Stimulated activated CD4-positive, alpha-beta T cell treated with anti-CD3 and anti-CD28 coated beads, Interleukin-1b, Interleukin-23, amount 100 ng/mL, for 1 hour (primary cell): ENCODE measurements at places on chromosomes 16 and 17.

GRCh38 chr16:60225541-60225940 is 1491.4 kb upstream of the GOT2 start:
- no peak for DNase-seq

- no peak for DNase-seq
Observed at GRCh38 chr17:81120695-81121621, 44.3 kb upstream of the PVALEF start.

GRCh38 chr16:71781741-71782140 is 26.9 kb downstream of the AP1G1 start:
- no peak for DNase-seq

GRCh38 chr16:47568351-47568750 is 107.2 kb downstream of the PHKB start:
- DNase-seq: no peak

DNA sequence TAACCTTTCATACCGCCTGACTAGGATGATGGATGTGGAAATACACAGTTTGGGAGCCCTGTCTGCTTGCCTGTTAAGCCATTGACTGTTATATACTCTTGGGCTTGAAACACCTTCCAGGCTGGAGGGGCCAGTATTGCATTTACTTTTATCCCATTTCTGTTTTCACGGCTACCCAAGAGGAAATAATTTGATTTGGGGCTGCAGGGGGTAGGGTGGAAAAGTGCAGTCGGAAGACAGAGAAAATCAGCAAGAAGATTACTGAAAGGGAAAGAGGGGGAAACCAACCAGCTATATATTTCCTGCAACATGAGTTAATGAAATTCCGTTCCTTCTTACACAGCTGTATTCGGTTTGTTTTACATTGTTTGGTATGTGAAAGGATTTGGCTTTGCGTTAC is 202.5 kb downstream of the CDH13 start:
- no peak for DNase-seq

GRCh38 chr16:83270640-83271039 is 537.1 kb upstream of the HSBP1 start:
- DNase-seq: no peak

DNA sequence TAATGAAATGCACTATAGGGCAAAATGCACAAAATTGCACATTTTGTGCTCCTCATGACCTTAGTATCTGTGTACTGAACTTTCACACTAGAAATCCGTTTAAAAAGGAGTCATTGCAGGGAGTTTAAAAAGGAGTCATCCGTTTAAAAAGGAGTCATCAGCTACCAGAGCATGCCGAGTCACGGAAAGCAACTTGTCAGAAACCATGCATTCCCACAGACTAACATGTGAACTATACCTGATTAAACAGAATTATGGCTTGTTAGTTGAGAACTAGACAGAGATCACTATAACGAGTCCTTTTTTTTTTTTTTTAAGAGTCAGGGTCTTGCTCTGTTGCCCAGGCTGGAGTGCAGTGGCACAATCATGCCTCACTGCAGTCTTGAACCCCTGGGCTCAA is 35.9 kb downstream of the SLC6A4 start:
- no peak for DNase-seq

DNA sequence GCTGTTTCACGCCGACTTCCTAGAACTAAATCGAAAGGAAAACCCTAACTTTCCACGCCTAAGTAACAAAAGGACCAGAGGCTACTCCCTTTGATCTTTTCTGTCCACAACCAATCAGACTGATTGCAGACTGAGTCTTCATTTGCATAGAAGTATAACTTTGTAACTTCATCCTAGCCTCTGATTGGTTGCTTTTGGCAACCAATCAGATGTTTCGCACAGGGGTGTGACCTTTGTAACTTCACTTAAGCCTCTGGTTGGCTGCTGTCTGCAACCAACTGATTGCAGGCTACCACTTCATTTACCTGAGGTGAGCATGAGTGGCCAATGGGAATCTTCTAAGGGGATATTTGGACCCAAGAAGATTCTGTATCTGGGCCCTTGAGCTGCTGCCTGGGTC is 17.4 kb upstream of the ICAM2 start:
- DNase-seq: no peak

GRCh38 chr16:10205688-10206087 is 23.5 kb upstream of the GRIN2A start:
- DNase-seq: no peak

GRCh38 chr17:79907850-79908249 is 68.6 kb upstream of the CBX4 start:
- DNase-seq: no peak

DNA sequence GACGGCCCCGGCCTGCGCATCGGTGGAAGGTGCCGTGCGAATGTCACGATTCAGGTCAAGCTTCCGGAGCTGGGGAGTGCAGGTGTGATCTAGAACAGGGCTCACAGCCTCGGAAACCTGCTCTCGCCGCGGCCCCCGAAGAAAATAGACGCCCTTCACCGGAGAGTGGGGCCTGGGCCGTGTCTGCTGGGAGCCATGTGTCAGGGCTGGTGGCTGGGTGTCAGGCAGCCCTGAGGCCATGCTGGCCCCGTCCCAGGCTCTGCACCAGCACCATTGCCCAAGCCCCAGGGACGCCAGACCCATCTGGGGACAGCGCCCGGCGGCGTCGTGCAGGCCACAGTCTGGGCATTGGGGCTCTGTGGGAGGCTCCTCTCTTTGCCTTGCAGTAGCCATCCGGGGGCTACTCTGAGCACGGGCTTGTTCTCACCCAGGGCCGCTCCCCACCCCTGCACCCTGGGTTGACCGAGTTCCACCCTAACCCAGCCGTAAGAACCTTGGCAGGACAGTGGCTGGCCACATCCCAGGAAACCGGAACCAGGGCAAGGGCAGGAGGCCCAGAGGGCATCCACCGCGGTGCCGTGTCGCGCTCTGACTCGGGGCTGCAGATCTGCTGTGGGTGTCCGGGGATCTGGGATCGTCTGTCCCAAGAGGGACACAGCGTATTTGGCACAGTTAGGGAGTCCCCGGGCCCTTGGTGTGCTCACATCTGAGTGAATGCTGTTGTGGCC is 5.3 kb upstream of the NUDT16L1 start:
- DNase-seq: no peak

- DNase-seq: no peak
Observed at GRCh38 chr17:77410470-77410869, 269.7 kb downstream of the SEC14L1 start.

DNA sequence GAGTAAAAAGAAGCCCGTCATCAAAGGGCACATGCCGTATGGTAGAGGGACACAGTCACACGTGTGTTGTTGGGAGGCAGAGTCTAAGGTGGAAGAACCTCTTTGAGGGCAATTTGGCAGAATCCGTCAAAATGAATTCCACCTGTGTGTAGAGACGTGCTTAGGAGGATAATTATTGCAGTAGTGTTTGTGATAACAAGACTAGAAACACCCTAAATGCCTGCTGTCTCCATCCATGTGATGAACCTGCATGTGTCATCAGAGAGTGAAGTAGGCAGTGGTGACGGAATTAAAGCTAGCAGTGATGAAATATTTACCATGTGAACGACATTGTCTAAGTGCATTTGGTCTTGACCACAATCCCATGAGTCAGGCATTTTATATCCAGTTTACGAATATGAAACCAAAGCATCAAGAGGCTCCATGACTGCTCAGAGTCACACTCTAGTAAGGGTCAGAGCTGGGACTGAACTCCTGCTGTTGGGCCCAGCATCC is 61.3 kb upstream of the ADORA2B start:
- DNase-seq: no peak

DNA sequence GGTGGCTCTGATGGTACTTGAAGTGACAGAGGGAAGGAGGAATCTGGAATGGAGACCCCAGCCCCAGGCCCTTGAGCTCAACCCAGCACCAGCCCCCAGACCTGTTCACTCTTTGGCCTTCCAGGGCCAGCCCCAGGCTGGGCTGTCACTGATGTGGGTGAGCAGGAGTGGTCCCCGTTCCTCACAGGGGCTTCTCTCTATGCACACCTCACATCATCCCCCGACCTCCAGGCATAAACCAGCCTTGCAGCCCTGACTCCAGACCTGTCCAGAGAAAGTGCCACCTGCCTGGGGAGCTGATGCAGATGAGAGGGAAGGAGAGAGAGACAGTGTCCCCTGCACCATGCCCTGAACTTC is 182.6 kb upstream of the SDK2 start:
- DNase-seq: no peak

DNA sequence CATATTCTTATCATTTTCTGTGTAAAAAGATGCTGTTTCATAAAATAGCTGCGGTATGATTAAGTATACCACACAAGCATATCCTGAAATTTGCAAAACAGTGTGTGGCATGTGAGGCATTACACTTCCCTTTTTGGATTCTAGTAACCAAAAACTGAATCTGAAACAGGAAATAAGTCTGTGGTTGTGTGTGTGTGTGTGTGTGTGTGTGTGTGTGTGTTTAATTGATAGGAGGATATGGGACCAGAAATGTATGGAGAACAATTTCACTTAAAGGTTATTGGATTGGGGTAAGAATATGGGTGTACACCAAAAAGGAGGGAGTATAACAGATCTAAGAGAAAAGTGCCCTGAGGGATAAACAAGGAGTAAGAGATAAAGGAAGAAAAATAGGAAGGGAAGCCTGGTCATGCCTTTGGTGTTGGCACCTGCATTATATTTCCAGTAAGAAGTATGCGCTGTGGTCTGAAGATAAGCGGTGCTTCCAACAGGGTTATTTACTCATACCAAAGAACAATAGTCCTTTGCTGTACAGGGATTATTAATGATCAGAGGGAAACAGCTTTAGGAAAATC is 4.0 kb downstream of the LYRM1 start:
- no peak for DNase-seq

DNA sequence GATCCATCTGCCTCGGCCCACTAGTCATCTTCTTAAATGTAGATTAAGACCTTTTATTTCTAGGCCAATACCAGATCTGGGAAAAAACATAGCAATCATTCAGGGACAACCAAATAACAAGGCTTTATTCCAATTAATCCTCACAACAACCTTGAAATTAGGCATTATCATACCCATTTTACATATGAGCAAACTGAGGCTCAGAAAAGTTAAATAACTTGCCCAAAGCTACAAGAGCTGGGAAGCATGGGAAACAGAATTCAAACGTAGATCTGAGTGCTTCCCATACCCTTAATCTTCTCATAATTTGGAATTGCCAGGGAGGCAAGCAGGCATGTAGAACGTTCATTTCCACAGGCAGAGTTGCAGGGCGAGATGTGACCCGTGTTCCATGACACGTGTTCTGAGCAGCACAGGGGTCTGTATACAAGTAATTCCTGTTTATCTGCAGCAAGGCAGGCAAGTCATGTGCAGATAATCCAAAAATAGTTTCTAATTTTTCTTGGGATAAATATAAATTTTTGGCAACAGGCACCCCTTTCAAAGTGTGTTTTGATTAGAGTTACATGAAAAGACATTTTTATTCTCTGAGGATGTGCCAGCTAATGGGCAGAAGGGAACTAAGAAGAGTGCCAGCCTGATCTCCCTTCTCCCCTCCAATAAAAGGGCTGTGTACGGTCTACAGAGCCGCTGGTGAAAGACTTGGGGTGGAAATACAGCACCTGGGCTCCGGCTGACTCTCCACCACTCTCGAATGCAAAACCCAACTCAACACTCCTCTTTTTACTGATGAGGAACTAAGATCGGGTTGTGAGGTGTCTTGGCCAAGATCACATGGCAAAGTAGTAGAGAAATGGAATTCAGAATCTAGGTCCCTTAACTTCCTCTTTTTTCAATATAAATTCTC is 27.7 kb upstream of the MYOCD start:
- no peak for DNase-seq

DNA sequence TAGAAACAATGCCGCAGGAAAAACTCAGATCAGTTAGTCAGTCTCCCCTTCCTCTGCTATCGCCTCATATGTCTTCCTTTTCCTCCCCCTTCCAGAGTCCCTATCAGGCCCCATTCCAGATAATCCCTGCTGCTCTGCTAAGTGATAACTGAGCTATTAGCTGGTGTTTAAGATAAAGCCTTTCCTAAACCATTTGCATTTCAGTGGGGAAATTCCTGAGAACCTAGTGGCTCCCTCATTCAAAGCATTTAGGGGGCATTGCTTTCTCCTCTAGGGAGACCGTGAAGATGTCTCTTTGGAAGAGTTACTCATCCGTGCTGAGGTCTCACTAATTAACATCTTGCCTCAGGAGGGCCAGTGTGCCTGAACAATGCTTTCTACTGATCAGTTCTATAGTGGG is 401.6 kb downstream of the NPIPA7 start:
- DNase-seq: no peak

DNA sequence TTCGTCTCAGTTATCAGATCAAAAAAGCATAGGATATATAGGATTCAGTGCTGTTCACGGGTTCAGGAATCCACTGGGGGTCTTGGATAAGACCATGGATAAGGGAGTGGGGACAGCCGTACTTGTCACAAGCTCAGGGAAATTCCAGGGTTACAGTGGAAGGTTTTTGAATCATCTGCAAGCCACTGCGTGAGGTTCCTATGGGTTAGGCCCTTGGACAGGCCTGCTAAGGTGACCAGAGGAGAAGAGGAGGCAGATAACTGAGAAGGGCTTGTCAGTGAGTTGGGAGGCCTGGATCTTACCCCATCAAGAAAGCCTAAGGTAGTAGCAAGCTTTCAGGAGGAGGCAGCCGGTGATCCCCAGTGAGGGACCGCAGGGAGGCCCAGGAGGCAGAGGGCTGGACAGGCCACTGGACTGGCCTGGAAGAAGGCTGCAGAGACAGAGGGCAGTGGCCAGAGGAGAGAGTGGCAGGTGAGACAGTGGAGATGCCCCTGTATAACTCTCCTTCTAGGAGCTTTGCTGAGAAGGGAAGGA is 27.3 kb downstream of the NGFR start:
- no peak for DNase-seq

- no peak for DNase-seq
Observed at GRCh38 chr16:82178352-82178751, 8.3 kb upstream of the MPHOSPH6 start.

- no peak for DNase-seq
Observed at GRCh38 chr16:14375132-14375491, 254.9 kb downstream of the PARN start.

DNA sequence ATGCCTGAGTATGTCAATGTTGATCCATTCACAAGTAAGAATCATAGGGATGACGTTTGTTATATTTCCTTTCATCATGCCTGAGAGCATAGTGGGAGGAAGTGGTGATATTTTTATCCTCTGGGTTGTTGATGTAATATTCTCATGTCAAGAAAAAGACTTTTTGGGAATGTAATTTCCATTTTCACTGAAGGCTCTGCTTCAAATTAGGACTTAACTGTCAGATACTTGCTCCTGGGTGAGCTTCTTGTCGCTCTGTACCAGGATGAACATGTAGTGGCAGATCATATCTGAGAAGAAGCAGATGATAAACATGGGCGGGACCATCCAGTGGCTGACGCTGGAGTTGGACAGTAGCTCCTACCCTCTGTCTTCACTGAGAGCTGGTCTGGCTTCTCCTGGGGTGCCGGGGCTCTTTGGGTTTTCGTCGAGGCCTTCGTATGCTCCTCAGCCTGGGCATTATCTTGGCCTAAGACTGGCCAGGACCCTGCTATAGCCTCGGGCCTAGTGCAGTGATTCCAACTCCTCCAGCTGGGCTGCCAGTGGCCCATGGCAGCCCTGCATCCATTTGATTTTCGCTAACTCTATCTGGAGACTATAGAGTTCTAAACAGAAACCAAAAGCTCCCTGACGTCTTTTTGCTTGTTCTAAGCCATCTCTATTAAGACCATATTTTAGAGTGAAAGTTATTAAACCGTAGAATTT is 19.7 kb downstream of the CYB5B start:
- no peak for DNase-seq

- no peak for DNase-seq
Observed at GRCh38 chr17:49978501-49978900, 9.5 kb downstream of the DLX4 start.
